DMS79 (cell line): ENCODE measurements at places on chromosomes 3 and 15.

DNA sequence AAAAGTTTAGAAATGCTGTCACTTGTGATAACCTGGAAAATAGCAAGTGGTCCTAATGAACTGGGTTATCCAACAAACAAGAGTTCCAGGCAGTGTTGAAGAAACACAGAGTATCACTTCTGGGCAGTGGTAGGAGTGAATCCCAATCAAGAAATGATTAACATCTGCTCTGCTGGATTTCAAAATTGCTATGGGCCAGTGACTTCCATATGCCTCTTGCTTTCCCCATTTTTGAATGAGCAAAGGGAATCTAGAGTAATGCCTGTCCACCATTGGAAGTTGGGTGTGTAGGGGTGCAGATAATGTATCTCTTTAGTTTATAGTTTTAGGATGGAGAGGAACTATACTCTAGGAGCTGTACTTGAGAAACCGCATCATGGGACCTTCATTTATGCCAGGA is 236.5 kb downstream of the RPLP1 start:
- DNase-seq, result no peak

DNA sequence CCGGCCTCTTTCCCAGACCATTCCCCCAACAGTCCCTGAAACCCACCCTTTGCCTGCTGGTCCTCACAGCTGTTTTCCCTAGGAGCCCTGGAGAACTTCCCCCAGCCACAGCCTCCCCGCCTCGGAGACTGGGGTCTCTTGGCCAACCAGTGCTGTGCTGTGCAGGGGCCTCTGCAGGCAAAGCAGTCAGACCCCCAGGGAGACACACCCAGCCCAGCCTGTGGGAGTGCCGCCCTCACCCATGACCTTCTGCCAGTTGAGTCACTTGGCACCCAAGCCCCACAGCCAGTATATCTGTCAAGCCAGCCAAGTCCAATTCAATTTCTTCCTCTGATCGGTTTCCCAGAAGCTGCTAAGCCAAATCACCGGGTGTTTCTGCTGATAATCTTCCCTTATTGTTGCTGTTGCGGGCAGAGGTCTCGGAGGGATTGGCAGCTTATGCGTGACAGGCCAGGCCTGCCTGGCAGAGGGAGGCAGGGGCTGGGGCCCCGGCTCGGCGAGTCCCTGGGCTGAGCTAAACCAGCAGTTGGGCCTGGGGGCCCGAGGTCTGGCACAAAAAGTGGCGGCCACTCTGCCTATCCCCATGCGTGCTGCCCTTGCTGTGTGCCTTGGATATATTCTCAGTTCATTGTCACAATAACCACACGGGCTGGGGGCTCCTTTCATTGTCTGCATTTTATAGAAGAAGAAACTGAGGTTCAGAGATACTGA is 65.6 kb upstream of the SLC6A1 start:
- no peak for DNase-seq

GRCh38 chr3:25527336-25527735 is 99.3 kb downstream of the RARB start:
- DNase-seq, result no peak

- DNase-seq, result no peak
Measured at GRCh38 chr3:55467099-55467498, 20.0 kb downstream of the WNT5A start.

- no peak for DNase-seq
Measured at GRCh38 chr3:101268141-101268540, 52.2 kb downstream of the IMPG2 start.

GRCh38 chr3:122960652-122961051 is 66.9 kb downstream of the SEMA5B start:
- no peak for DNase-seq

DNA sequence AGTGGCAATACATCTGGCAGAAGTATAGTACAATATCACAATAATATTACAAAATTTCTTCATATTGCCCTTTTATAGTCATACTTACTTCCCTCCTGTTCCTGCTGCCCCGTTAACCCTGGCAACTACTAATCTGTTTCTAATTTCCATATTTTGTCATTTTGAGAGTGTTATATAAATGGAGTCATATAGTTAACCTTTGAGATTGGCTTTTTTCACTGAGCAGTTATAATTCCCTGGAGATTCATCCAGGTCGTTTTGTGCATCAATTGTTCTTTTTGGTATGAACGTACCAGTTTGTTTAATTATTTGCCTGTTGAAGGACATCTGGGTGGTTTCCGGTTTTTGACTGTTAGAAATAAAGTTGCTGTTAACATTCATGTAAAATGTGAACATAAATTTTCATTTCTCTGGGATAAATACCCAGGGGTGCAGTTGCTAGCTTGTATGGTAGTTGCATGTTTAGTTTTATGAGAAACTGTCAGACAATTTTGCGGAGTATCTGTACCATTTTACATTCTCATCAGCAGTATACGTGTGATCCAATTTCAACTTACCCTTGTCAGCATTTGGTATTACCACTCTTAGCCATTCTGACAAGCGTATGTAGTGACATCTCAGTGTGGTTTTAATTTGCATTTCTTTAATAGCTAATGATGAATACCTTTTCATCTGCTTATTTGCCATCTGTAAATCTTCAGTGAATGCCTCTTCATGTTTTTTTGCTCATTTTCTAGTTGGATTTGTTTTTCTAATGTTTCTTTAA is 32.2 kb upstream of the IL20RB start:
- no peak for DNase-seq
